ENCODE measurements at places on chromosomes 12 and 14.

DNA sequence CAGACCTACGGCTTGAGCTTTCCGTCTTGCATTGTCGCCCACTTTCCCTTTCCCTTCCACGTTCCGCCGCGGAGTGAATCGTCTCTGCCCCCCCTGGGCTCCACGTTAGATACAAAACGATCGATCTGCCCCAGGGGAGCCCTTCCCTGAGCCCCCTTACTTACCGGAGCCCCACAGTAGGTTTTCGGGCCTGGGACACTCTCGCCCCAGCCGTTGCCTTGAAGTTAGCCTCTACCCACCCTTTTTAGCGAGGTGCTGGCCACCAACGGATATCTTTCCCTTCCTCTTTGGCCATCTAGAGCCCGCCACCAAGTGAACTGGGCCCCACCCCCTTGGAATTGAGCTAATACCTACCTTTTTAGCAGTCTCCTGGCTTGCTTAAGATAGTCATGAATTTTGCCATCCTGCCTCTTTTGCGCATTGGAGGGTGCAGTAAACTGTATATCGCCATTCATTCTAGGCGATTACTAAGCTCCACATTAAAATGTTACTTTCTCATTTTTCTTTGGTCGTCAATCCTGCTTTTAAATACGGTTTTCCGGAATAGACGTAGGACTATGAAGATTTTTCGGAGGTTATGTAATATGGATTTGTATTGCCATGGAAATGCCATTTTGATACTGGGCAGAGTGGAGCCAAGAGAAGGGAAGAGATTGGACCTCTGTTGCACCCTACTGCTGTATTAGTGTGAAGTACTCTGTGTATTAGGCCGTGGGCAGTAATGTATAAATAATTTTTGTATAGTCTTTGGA is 764 bp downstream of the RBM25 start:
- DNase-seq: peak; percentile 5

DNA sequence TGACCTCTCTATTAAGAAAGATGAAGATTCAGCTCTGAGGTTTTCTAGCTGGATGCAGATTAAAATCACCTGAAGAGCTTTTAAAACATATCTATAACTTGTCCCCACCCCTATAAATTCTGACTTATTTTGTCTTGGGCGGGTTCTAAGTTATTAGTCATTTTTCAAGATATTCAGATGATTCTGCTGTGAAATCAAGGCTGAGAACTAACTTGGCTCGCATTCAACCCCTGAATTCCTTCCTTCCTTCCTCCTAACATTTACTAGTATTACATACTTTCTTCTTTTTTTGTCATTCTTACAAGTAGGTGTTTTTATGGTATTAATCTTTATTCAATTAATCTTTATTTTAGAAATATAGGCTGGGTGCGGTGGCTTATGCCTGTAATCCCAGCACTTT is 55.4 kb downstream of the SSPN start:
- peak; percentile 32 for DNase-seq

GRCh38 chr12:124348659-124349380 is 53.9 kb downstream of the RFLNA start:
- no peak for DNase-seq

GRCh38 chr14:57136669-57137328 is 131.9 kb downstream of the EXOC5 start:
- DNase-seq: no peak

DNA sequence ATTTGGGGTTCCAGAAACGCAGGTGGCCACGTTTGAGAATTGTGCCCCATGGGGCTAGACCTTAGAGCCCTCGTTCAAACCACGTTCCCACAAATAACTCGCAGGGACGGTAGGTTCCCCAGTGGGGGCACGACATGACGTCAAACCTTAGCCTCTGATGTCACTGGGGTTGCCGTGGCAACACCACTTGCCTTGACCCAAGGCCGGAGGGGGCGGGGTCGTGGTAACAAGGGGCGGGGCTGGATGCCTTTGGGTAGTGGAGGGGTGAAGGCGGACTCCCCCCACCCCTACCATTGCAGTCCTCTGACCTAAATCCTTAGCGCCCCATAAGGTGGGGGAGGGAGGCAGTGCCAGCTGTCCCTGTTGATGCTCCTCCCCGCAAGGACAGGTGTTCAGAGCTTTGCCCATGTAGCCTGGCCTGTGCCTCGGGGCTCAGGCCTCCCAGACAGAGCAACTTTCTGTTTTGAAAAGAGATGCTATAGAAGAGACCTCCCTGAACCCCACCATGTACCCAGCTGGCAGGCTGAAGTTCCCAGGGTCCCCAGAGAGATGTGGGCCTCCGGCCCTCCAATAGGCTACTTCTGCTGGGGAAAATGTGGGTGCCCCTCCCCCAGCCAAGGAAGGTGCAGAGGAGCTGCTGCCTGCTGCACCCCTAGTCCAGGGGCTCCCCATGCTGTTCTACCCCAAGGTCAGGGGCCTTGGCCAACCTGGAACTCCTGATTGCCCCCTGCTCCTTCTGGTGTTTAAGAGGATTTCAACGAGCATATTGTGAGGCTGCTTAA is 1.9 kb downstream of the FAM222A start:
- no peak for DNase-seq

- DNase-seq: peak; percentile 3
These were observed 19.0 kb upstream of the MTHFD1 start for GRCh38 chr14:64369201-64369600.

DNA sequence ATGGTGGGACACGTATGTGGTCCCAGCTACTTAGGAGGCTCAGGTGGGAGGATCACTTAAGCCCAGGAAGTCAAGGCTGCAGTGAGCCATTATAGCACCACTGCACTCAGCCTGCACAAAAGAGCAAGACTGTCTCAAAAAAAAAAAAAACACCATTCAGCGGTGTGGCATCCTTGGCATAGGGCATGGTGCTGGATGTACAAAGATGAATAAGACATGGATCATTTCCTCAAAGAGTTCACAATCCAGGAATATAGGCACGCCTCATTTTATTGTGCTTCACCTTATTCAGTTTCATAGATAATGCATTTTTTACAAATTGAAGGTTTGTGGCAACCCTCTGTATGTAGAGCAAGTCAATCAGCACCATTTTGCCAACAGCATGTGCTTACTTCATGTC is 6.4 kb downstream of the CINP start:
- DNase-seq: no peak

GRCh38 chr12:103421402-103421801 is 74.4 kb downstream of the C12orf42 start:
- DNase-seq: no peak

All from fibroblast of skin of abdomen (primary cell).